SK-N-SH (cell line): ENCODE measurements at places on chromosomes 2 and 18.

DNA sequence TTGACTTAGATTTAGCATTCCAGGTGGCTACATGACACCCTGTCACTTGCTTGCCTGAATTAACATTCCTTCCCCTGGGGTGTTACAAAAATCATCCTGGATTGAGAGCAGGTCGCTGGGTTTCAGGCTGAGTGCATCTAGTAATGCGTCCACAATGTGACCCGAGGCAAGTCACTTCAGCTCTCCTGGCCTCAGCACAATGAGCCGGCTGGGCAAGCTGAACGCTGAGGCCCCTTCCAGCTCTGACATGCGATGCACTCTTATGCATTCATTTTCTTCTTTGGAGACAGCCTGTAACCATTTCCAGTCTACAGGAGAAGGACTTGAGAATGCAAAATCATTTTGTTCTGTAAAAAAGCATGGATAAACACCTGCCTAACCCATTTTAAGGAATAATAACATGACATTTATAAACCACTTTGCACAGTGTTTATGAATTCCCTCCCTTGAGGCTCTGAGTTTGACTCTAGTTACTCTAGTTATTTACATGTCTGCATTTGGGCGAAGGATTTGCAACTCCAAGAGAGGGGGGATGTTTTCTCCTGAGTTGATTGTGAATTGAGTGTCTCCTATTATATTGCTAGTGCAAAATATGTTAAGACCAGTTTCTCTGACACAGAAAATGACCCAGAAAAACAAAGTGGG, 63.0 kb upstream of the CPO start:
- peak; percentile 32 for DNase-seq

GRCh38 chr2:106965611-106966010, 79.6 kb upstream of the ST6GAL2 start:
- DNase-seq, result no peak

DNA sequence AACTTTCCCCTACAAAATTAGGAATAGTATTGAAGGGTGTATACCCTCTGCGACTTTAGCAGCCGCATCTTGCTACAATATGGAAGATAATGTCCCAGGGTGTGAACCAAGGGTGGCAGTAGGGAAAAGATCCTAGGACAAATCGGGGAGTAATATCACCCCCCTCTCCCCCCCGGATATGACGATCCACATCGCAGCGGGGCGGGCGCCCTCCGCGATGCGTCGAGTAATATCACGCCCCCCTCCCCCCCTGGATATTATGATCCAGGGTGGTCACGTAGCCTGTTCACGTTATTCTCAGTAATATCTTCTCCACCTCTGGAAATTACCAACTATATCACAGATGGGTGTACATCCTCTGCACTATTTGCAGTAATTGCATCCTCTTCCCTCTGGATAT, 82.9 kb downstream of the DAPL1 start:
- no peak for DNase-seq

DNA sequence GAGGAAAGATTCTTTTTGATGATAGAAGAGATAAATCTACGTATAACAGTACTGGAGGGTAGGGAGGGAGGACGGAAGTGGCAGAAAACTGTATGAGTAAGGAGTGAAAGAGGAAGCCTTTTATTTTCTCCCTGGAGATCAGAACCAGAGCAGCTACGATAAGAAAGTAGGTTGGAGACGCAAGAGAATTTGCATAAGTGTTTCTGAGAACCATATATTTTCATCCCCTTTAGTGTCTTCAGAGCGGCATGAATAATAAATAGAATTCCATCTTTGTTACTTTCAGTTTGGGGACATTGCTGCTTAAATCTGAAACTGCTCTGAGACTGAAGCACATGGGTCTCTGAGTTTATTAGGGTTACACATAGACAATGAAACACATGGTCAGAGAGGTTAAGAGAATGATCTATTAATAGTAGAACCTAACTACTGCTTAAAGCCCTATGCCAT, 230.2 kb upstream of the TNP1 start:
- DNase-seq, result no peak

DNA sequence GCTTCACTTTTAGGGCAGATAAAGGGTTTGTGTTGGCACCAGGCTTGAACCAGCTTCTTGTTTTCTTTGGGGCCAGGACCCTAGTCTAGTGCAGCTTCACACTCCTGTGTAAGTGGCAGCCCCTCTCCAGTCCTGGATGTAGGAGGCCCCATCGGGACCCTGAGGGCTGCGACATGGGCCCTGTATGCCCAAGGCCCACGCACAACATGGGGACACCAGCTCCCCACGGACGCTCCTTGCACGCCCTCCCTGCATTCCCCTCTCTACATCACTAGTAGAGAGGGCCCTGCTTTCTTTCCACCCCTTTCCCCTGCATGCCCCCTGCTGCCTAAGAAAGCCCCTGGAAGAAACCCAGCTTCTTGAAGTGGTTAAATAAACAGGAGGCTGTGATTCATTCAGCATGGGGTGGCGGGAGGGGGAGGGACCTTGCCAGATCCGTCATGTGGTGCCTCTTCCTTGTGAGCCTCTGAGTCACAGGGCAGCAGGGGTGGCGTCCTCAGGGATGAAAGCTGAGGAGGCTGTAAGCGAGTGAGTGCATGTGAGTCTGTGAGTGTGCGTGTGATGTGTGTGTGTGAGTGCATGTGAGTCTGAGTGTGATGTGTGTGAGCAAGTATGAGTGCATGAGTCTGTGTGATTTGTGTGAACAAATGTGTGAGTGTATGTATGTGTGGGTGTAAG, 42.5 kb downstream of the COPS8 start:
- DNase-seq, result peak; percentile 28

GRCh38 chr2:41187376-41188122, 735.7 kb upstream of the SLC8A1 start:
- no peak for DNase-seq

DNA sequence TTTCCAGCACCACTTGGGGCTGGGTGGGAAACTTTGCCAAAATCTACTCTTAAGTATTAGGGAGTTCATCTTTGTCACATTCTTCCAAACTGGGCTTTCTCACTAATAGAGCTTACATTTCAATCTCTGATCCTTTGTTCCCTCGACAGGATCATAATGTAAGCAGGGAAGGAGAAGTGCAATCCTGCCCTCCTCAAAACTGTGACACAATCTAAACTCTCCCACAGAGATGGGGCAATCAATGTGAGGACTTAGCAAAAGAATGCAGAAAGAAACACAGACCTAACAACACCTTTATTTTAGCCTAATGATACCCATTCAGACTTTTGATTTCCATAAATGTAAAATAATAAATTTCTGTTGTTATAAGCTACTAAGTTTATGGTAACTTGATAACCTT, 40.8 kb downstream of the DSEL start:
- no peak for DNase-seq

DNA sequence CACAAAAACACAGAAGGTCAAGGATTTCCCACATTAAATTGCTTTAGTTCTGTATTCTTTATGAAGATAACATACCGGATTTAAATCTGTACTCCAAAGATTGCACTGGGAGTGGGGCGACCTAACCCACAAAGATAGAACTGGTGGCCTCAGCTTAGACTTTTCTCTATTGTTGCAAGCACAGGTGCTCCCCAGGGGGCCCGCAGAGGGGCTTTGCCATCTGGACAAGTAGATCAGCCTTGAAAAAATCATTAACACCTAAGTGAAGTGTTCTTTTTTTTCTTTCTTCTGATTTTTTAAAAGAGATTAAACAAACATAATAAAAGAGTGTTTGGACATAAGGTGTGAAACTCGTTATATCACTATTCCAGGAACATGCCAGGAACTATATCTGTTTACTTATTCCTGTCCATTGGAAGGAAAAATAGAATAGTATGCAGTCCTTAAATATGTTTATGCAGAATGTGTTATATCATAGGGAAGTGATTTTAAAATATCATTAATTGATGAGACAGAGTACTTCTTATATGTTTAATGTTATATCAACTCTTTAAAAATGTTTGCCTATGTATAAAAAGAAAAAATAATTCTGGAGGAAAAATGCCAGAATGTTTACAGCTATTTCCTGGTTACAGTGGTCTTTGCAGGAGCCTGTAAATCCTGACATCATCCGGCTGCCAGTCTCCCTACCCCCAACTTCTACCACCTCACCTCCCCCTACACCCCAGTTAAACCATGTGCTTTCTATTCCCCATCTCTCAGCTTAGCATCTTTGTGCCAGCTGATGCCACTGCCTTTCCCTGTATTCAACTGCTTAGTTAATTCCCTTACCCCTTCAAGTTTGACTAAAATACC, 679.2 kb downstream of the CNTNAP5 start:
- DNase-seq, result no peak

- no peak for DNase-seq
These were observed 479.9 kb upstream of the NXPH2 start for GRCh38 chr2:139260052-139260430.

- DNase-seq, result no peak
These were observed 64.3 kb upstream of the EPAS1 start for GRCh38 chr2:46232860-46233259.

DNA sequence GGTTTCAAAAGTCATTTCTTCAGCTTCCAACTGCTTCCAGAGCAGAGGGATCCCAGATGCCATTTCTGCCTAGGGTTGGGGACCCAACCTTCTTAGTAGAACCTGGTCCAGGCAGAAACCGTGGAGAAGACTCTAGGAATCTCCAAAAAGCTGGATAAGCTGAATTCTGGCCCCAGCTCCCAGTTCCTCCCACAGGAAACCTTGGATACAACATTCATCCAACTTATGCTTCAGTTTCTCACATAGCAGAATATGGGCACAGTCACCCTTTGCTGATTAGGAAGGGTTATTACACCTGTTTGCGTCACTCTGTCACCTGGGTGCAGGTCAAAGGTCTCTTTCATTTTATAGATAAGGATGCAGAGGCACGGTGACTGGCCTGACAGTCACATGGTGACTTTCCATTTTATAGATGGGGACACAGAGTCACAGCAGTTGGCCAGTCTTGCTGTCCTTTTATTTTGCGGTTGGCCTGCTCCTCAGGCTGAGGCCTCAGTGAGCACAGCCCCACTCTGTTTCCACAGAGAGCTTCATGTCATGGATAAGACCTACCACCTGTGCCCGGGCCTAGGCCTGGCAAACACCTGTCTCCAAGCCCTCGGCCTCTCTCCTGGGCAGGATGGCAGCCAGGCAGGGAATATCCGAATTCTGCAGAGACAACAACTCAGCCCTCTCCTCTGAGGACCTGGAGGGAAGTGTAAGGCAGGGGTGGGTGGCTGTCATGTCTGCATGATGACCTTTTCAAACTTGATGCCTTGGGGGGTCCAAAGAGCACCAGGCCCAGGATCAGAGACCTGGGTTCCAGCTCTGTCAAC, 148.8 kb downstream of the SMAD7 start:
- DNase-seq, result no peak

DNA sequence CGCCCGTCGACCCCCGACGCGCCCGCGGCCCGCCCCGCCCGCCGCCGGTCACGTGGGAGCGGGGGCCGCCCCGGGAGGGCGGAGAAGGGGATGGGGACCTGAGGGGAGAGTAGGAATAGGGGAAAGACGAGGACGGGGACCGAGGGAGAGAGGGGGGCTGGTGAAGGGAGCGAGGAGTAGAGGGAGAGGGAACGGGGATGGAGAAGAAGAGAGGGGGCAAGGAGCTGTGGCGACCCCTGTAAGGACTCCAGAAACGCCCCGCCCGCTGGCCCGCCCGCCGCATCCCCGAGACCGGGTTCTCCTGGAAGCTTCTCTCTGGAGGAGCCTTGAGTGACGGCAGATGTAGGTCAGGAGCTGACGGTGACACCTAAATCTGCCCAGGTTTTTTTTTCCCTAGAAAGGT, 615 bp downstream of the ADNP2 start:
- DNase-seq, result peak; percentile 87

GRCh38 chr2:69216535-69217332, 170.3 kb downstream of the GFPT1 start:
- peak; percentile 72 for DNase-seq

- no peak for DNase-seq
These were observed 238.5 kb downstream of the CELF4 start for GRCh38 chr18:37327063-37327577.

DNA sequence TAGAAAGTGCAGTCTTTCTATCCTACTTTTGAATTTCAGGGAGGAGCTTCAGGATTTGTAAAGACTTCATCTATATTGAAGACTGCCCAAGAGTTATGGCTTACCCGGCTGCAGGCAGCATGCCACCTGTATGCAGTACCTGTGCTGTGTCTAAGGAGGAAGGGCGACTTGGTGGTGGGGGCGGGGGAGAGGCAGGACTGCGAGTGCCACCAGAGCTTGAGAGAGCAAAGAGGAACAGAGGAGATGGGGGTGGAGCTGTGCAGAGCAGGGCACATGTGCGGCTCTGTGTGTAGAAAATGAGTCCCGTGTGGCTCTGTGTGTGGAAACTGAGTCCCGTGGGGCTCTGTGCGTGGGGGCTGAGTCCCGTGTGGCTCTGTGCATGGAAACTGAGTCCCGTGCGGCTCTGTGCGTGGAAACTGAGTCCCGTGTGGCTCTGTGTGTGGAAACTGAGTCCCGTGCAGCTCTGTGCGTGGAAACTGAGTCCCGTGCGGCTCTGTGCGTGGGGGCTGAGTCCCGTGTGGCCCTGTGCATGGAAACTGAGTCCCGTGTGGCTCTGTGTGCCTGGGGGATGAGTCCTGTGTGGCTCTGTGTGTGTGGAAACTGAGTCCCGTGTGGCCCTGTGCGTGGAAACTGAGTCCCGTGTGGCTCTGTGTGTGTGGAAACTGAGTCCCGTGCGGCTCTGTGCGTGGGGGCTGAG, 43.2 kb downstream of the LDLRAD4 start:
- DNase-seq, result no peak
